ENCODE measurements at places on chromosomes 1 and 21.
A peak's percentile ranks its signal among the peaks of the same experiment; 100 is the strongest.

DNA sequence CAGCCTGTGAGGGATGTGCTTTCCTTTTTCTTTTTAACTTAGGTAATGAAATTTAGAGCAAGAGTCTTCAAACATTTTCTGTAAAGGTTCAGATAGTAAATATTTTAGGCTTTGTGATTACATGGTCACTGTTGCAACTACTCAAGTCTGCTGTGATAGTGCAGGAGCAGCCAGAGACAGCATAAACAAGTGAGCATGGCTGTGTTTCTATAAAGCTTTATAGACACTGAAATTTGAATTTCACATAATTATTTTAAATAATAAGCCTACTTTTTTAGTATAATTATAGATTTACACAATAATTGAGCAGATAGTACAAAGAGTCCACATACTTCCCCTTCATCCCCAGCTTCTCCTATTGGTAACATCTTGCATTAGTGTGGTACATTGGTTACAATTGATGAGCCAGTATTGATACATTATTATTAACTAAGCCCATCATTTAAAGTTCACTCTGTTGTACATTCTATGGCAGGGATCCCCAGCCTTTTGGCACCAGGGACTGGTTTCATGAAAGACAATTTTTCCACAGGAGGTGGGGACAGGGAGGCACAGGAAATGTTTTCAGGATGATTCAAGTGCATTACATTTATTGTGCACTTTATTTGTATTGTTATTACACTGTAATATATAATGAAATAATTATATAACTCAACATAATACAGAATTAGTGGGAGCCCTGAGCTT, 3.0 kb downstream of the ATF6 start:
- DNase-seq = no peak

- DNase-seq = peak; percentile 92
Measured at GRCh38 chr1:8525558-8526275, 207.8 kb downstream of the SLC45A1 start.

DNA sequence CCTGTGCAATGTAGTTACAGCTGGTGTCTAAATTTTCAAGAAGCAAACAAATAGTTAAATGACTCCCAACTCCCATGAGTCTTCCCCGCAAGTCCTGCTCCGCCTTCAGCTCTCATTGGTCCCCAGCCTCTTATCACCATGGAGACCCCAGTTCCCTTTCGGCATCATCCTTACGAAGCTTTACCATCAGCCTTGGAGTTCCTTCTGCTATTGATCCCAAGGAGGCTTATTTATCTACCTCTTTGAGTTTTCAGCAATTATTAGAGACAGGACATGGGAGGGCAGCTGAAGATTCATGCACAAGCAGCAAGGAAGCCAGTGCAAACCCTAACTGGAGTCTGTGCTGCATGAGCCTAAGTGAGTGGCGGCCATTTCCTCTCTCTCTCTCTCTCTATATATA, 12.3 kb downstream of the KCNA2 start:
- DNase-seq = no peak

DNA sequence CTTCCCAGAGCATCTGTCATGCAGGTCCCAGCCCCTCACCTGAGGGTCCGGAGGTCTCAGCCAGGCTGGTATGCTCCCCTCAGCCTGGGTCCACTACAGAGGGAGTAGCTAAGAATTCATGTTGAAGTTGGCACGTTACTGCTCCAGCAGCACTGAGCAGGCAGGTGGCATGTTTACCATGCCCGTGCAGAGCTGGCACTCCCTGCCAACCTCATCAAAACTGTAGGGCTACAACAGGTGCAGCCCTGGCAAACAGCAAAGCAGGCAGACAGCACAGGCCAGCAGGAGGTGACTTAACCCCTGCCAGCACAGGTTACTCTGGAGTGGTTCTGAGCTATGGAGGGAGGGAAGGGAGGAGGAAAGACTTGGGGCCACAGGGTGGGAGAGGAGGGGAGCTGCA, 46.4 kb downstream of the NUAK2 start:
- no peak for DNase-seq

DNA sequence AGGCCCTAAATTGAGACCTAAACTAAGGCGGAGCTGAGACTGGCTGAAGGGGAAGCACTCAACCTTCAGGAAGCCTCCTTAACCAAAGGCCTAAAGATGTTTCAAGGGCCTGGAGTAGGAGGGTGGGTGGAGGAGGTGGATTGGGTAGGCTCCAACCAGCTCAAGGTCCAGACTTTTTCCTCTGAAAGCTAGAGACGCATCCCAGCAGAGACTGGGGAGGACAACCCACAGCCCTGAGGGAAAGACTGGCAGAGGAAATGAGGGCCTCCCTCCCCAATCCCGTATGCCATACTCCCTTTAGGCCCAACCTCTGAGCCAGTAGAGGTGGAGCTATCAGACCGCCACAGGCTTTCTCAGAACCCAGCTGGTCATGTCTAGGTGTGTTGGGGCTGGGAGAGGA, 1.1 kb downstream of the ECM1 start:
- peak; percentile 73 for DNase-seq
